ENCODE measurements at places on chromosomes 7 and 10.
A peak's percentile ranks its signal among the peaks of the same experiment; 100 is the strongest.

DNA sequence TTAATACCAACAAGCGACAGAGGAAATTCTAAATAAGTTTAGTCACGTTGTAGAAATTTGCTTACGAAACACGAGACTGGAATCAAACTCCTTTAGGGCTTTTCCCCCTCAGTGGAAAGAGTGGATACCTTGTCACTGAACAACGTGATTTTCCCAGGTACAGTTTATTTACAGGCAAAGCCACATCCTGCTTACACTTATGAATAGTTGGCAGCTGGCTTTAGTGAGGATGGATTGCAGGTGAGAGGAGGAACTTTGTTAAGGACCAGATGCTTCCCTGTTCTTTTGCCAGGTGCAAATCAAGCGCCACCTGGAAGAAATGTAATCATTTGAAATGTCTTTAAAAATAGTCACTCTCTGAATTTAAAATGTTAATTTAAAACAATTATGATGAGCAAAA is 282.4 kb downstream of the ADARB2 start:
- DNase-seq = no peak

GRCh38 chr10:127132451-127132850 is 63.9 kb downstream of the INSYN2A start:
- no peak for DNase-seq

GRCh38 chr7:128112781-128113221 is 81.6 kb upstream of the LRRC4 start:
- DNase-seq = no peak

GRCh38 chr10:114876602-114877300 is 55.2 kb downstream of the FHIP2A start:
- peak; percentile 35 for DNase-seq

- DNase-seq = no peak
These were observed 477.2 kb downstream of the GPAM start for GRCh38 chr10:111706331-111706730.

- no peak for DNase-seq
These were observed 6.6 kb upstream of the WDR91 start for GRCh38 chr7:135217645-135218509.

DNA sequence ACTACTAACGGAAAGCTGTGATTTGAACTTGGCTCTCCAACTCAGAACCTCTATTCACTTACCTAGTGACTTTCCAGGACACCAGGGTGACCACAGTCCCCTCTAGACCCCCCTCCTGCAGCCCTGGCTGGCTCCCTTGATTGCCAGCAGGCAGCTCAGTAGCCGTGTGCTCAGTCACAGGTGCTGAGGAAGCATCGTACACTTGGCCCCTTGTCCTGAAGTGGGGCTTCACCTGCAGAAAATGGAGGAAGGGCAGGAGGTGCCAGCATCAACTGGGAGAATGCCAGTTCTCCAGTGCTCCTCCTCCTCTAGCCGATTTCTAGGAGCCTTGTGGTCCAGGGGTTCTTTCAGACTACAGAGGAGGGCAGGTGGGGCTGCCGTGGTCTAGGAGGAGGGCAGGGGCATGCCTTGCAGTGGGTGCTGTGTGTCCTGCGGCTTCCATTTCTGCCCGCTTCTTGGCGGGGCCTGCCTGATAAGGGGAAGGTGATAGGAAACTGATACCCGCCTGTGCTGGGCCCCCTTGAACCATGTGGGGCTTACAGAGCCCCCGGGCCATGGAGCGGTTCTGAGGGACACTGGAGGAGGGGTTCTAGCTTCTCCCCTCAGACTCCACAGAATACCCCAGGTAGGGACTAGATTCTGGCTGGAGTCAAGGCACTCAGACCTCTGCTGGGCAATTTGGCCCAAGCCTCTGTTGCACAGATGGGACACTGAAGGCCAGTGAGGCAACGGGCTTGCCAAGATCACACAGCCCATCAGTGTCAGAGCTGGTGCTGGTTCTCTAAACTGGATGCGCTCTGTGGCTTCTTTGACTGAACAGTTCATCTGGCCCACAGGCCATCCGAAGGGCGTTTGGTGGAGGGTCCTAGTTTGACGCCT is 14.0 kb downstream of the FAM241B start:
- DNase-seq = no peak

DNA sequence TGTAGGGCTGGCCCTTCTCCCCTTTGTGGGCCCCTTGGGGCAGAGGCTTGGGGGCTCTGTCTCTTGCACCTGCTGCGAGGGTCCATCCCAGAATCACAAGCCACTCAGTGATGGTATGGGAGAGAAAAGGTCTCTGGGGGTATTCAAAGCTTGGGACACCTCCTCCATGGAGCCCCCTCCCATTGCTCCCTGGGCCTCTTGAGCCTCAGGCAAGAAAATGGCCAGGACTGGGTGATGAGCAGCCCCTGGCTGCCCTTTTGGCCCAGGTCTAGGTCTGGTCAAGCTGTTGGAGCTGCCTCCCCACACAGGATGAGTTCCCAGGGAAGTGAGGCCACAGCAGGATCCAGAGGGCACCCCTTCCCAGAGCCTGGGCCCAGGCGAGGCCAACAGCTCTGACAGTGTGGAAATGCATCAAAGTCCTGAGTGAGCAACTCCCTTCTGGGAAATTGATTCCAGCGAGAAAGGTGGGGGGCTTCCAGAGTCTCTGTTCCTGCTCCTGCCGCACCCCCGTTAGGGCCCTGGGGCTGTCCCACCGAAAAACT is 3.4 kb upstream of the MYL7 start:
- no peak for DNase-seq

DNA sequence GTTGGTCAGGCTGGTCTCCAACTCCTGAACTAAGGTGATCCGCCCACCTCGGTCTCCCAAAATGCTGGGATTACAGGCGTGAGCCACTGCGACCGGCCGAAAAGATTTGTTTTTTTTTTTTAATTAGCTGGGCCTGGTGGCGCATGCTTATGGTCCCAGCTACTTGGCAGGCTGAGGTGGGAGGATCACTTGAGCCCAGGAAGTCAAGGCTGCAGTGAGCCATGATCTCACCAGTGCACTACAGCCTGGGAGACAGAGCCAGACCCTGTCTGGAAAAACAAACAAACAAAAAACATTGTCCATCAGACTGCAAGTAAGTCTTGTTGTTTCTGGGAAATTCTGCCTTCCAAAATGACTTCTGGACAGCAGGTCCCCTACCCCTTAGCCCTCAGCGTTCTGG is 16.3 kb upstream of the ZNF212 start:
- no peak for DNase-seq

- DNase-seq = no peak
These were observed 93.4 kb upstream of the OIT3 start for GRCh38 chr10:72800000-72800740.

- no peak for DNase-seq
These were observed 5.4 kb upstream of the HKDC1 start for GRCh38 chr10:69214666-69215131.

- no peak for DNase-seq
These were observed 200.5 kb downstream of the MDFIC start for GRCh38 chr7:115122388-115122787.

- DNase-seq = peak; percentile 55
These were observed at the start of gene PALD1 for GRCh38 chr10:70478191-70479164. Gene PALD1 (plus strand): TSS chr10:70478767. CDS start chr10:70525952, 47,185 bp downstream.

DNA sequence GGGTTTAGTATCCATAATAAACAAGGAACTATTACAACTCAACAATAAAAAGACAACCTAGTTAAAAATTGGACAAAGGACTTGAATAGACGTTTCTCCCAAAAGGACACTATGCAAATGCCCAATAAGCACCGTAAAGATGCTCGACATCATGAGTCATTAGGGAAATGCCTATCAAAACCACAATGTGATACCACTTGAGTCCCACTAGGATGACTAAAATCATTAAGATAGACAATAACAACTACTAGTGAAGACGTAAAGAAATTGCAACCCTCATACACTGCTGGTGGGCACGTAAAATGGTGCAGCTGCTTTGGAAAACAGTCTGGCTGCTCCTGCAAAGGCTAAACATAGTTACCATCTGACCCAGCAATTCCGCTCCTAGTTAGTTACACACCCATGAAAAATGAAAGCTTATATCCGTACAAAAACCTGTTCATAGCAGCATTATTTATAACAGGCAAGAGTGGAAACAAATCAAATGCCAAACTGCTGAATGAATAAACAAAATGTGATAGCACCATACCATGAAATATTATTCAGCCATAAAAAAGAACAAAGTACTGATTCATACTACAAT is 17.3 kb downstream of the CCDC3 start:
- DNase-seq = no peak

DNA sequence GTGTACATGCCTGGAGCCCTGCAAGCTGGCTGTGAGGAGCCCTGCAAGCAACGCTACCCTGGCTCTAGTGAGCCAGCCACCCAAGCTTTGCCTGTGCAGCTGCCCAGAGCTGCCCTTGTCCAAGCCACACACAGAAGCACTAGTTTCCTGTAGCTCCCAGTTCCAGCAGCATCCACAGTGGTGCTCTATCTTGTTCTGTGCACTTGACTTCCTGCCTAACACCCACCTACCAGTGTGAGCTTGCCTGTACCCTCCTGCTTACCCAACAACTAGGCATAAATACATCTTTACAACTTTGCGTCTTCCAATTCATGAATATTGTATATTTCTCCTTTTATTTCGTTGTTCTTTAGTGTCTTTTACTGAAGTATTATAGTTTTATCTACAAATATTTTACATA is 32.2 kb upstream of the ZNF518A start:
- DNase-seq = no peak

DNA sequence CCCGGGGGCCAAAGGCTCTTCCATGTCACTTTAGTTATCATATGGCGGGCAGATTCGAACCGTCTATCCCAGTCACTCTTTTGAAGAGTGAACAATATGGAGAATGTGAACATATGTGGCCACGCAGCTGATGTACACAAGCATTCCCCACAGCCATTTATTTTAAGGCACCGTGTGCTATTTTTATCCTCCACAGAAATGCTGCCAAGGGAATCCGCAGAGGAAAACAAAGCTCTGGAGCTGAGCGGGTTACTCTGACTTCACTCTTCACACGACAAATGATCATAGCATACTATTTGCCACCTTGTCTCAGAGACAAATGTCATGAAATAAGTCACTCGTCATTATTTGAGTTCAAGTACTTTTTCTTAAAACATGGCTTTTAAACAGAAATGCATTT is 100.3 kb downstream of the CTBP2 start:
- no peak for DNase-seq

DNA sequence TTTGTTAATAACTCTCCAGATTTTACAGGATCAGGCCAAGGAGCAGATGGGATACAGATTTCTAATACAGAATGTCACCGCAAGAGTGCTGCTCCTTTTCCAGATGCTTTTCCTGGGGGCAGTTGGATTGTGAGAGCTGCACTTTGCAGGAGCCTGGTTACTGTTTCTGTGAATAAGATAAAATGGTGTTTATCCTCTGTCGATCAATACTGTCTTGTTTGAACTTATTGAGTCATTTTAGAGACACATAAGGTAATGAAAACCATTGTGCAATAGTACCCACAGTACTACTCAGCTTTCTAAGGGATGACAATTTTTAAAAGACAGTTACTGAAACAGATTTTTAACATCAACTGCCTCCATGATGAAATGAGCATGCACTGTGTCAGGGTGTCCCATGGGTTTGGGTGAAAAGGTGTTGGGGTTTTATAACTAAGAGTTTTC is 2.9 kb downstream of the A1CF start:
- no peak for DNase-seq

DNA sequence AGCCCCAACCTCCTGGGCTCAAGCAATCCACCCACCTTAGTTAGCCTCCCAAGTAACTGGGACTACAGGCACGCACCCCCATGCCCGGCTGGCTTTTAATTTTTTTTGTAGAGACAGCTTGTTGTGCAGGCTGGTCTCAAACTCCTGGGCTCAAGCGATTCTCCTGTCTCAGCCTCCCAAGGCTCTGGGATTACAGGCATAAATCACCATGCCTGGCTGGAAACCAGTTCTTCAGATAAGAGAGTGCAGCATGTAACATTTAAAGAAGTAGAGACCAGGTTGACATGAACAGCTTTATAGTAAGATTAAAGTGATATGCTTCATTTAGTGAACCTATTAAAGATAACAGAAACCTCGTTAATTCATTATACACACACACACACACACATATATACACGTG is 167.9 kb upstream of the KAT6B start:
- DNase-seq = no peak

GRCh38 chr7:81244224-81244623 is 325.4 kb upstream of the SEMA3C start:
- DNase-seq = no peak

DNA sequence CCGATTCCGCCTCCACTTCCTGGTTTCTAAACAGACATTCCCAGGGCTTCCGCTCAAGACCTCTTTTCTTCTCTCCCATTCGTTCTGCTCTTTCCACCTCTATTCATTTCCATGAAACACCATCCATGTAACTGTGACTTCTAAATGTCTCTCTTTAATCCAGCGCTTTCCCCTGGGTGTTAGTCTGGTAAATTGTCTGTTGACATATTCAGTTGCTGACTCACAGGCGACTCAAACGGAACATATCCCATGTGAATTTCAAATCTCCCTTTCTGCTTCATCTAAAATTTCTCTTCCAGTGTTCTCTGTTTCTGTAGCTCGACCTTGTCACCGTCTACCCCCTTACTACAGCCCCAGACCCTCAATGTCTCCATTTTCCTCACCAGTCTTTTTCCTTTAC is 119.1 kb downstream of the PFKFB3 start:
- no peak for DNase-seq

GRCh38 chr10:86692023-86692514 is 23.8 kb downstream of the LDB3 start:
- no peak for DNase-seq

- DNase-seq = no peak
These were observed 1.7 kb upstream of the CTNNA3 start for GRCh38 chr10:67697724-67698131.

GRCh38 chr7:17104419-17104818 is 194.0 kb upstream of the AHR start:
- DNase-seq = no peak

Data from activated T-cell treated with anti-CD3 and anti-CD28 coated beads for 48 hours (primary cell).